Spinal cord (tissue), 10 donors: ENCODE measurements at places on chromosomes 4 and X. TPM values are rescaled to one million over a fixed set of nuclear protein-coding genes. Genes with fewer than 3 reads are reported as not detected.

Gene APLN
- polyA plus RNA-seq, result 10.3 TPM

DNA sequence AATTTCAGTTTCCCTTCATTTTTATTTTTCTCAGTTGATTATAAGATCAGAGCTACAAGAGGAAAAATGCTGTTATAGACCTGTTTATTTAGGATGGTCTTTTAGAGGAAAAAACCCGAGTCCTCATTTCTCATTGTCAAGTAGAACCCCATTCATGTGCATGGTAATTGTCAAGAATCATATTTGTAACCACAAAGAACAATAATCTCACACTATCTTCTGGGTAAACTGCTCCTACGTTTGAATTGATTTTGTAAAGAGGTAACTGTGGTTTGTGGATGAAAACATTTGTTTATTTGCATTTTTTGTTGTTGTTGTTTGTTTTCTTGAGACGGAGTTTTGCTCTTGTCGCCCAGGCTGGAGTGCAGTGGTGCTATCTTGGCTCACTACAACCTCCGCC lies 23.8 kb downstream of the RAPGEF2 start:
- no peak for DNase-seq

DNA sequence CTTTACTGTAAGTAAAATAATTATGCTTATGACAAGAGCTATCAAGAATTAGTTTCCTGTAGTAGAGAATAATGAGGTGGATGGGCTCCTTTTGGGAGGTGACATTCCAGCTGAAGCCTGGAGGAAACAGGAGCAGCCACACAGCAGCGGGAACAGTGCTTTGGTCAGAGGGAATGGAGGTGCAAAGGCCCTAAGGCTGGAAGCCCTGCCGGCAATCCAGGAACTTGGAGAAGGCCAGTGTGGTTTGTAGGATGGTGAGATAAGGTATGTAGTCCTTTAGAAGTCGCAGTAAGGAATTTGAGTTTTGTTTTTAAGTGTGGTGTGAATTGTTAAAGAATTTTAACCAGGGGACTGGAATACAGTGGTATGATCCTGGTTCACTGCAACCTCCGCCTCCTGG lies 8.1 kb downstream of the TMEM131L start:
- DNase-seq, result no peak

Gene CYLC1
- not detected for polyA plus RNA-seq

GRCh38 chr4:109588176-109588575 lies 28.1 kb downstream of the MCUB start:
- no peak for DNase-seq

DNA sequence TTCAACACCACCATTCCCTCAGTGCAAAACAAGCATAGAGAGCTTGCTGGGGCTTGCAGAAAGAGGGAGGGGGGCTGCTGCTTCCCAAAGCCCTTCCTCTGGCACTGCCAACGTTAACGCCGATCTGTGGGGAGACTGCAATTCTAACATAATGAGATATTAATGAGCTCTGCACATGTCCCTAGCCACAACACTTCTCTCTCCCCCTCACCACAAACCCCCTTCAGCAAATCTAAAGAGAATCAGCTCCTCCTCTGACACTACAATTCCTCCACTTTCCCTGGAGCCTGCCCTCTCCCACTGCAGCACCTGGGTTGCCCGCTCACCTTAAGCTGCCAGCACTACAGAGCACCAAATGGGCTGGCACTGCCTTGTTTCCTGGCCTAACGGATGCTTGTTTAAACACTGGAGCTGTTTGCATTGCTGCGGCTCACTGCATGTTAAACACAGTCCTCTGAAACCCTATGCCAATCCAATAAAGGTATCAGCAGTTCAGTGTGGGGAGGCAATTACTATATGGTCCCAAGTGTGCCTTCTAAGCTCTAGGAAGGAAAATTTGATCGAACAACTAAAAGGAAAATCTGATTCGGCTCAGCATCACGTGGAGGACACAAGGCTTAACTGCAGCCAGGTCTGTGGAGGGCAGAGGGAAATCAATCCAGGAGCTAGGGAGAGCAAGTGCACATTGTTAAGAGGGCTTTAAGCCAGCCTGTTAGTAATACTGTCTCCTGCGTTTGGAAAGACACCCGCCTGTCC lies 232.4 kb downstream of the MAML3 start:
- no peak for DNase-seq

Gene PASD1
- polyA plus RNA-seq, result not detected

GRCh38 chrX:82711457-82711856 lies 796.6 kb upstream of the POU3F4 start:
- DNase-seq, result no peak

DNA sequence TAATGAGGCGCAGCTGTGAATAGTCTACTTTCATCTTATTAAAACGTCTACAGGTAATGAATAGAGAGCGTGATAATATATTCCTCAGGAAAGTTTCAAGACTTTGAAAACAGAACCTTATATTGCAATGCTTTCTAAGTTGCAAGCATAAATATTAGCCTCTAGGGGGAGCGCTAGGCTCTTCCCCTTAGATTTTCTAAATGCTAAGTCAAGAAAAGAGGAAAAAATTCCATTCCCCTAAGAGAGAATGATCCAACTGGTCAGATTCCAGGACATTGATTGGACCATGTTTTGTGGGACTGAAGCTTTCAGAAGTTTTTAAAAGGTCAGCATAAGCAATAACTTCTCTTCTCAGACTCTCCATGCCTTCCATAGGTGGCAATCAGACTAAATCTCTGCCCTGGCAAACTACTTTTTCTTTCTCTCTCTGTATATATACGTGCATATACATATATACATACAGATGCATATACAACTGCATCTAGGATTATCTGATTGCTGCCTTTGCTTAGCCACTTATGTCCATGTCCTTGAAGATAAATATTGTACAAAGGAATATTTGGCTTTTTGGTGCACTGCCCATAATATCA lies 492.9 kb downstream of the INPP4B start:
- DNase-seq, result peak; percentile 36

- DNase-seq, result no peak
Observed at GRCh38 chr4:117654079-117654478, 380.2 kb upstream of the NDST3 start.

DNA sequence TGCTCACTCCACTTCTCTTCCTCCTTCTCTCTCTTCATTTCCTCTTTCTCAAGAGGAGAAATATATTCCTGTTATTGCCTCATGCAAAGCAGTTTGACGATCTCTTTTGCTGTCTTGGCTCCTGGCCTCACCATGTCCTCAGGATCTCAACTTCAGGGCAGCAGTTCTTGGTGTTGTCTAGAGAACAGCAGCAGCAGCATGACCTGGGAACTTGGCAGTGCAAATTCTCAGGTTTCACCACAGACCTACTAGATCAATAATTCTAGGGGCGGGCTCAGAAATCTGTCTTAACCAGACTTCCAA lies 193.4 kb upstream of the EDNRA start:
- DNase-seq, result no peak

GRCh38 chr4:70992391-70992881 lies 1.0 kb upstream of the DCK start:
- DNase-seq, result no peak

GRCh38 chr4:23728971-23729370 lies 160.9 kb downstream of the PPARGC1A start:
- DNase-seq, result no peak

Gene GRIA2
- 175 TPM for polyA plus RNA-seq

Gene MAGEE1
- 37.0 TPM for polyA plus RNA-seq

DNA sequence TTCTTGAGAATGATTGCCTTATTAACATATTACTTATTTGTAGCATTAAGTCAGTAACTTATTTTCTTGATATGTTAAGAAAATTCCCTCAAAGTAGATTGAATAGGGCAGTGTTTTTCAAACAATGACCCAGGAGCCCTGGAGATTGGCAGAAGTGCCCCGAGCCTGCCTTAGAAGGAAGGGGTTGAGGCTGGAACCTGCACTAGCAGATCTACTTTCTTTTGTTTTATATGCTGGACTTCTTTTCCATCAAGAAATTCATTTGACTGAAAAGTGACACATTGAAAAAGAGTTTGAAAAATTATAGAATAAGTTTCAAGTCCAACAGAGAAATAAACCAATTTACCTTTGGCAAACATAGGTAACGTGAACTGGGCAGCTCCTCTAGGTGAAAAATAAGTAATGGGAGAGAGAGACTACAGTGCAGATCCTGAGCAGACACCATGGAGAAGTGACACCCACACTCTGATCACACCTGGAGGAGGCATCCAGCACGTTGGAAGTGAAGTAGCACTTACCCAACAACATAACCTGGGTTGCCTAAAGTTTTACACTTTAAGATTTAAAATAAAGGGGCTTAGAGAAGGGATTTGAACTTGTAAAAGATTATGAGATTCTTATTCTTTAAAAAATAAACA lies 18.6 kb downstream of the ARSJ start:
- no peak for DNase-seq

DNA sequence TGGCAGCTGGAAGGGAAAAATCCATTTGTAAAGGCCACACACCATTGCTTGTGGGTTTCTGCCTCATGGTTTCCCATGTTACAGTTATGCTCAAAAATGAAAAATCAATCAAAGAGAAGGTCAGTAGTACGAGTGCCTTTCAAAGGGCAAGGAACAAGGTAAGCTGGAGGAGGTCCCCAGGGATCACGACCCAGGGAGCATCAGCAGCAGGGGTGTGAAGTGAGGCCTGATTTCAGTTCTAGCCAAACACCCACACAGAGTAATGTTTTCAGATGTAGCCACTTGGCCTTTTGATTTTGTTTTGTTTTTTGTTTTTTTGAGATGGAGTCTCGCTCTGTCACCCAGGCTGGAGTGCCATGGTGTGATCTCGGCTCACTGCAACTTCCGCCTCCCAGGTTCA lies 69.4 kb upstream of the AFAP1 start:
- no peak for DNase-seq

GRCh38 chr4:3292571-3293400 lies at the start of gene RGS12:
RGS12 (plus strand) TSS chr4:3293021; CDS start chr4:3316171, 23,150 bp downstream.
- peak; percentile 97 for DNase-seq

GRCh38 chrX:136447968-136448367 lies 39.8 kb upstream of the BRS3 start:
- no peak for DNase-seq

Gene ENPEP
- polyA plus RNA-seq, result 2.5 TPM

DNA sequence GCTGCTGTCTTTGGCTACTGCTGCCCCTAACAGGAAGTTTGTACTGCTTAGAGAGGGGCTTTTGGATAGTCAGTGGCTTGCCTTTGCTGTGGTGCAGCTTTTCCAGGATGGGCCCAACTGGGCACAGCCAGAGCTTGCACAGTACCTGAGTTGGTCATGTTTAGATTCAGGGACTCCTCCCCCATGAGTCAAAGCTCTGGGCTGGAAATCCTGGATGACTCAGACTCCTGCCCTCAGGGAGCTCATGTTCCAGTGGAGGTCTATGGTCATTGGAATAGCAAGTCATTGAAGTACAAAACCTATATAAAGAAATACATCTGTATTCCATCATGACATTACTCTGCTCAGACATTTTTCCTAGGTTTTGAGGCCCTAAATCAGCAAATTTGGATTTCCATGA lies 66.7 kb upstream of the PJA1 start:
- DNase-seq, result no peak

GRCh38 chrX:122421434-122422121 lies 762.5 kb upstream of the GRIA3 start:
- DNase-seq, result no peak
